ENCODE measurements at places on chromosomes 7 and 10.

DNA sequence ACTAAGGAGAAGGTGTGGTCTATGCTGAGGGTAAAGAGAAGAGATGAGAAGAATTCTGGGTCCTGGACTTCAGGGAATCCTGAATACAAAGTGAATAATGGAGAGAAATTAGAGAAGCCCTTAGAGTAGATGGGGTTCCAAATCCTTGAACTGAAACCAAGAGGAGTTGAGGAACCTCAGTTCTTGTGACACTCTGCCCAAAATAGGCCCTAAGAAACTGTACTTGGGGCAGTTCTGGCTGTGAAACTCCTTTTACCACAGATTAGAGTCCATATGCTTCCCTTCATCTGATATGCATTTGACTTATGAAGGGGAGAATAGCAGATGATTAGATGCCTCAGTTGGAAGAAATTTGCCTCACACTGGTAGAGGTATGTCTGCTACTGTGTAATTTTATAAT, 19.0 kb downstream of the TES start:
- DNase-seq, result no peak

DNA sequence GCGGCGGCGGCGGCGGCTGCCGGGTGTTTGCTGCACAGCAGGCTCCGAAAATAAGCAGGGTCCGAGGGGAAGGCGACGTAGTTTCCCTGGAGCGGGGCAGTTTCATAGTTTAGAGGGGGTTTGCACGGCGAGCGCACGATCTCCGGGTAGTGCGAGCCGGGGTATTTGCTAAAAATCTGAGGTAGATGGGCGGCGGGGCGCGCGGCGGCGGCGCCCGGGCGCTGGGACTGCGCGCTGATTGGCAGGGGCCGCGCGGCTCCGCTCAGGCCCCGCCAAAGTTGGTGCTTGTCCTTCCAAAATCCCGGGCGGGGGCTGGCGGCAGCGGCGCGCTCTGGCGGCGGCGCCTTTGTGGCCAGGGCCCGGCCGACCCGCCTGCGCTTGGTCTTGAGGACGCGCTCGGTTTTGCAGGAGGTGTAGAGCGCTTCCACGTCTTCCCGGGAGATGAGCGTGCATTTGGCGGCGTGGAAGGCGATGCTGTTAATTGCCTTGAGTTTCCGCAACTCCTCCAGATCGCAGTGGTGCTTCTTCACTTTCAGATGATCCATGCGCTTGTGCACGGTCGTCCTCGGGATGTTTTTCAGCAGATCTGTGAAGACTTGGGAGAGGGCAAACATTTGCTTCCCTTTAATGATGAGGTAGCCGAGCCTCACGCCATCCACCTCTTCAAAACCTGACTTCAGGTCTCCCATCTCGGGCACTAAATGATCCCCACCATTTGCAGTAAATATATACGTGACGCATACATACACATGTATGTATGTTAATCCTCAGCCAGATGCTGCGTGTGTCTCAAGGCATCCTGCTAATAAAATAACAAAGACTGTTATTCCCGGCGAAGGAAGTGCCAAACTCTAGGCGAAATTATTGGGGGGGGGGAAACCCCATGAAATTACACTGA, 8.1 kb downstream of the SKIDA1 start:
- DNase-seq, result peak; percentile 87

DNA sequence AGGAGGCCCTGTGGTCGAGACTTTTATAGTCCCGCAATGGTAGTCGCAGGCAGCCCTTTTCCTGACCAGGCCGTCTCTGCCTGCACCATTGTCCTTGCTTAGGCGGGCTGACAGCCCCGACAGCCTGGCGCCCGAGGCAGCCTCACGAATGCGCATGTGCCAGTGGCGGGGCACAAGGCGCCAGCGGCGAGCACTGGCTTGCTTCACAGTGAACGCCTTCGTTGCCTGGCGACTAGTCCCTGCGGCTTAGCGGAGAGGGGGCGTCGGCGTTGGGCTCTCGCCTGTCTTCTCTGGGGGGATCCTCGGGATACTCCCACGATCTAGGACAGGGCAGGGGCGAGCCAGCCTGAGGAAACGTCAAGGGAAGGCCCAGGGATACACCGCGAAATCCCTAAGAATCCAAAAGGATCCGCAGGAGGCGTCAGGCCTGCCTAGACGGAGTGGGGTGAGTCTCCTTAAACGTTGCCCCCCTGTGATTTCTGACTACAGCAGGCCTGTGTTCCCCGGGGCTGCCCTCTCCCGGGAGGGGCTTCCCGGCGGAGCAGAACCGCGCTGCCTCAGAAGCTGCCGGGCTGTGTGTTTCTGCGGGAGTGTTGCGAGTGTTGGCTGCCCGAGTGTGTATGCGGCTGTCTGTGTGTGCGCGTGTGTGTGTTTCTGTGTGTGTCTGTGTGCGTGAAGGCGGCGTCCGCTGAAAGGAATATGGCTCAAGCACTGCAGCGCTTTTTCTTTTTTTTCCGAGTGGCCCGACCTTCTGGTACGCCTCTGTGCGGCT, 20.5 kb upstream of the ZNF273 start:
- DNase-seq, result no peak

GRCh38 chr7:26858735-26859134, 5.7 kb downstream of the SKAP2 start:
- DNase-seq, result no peak

- no peak for DNase-seq
Measured at GRCh38 chr10:46528675-46529615, 27.5 kb downstream of the GPRIN2 start.

GRCh38 chr10:110972231-110973134, 53.1 kb downstream of the SHOC2 start:
- DNase-seq, result no peak

DNA sequence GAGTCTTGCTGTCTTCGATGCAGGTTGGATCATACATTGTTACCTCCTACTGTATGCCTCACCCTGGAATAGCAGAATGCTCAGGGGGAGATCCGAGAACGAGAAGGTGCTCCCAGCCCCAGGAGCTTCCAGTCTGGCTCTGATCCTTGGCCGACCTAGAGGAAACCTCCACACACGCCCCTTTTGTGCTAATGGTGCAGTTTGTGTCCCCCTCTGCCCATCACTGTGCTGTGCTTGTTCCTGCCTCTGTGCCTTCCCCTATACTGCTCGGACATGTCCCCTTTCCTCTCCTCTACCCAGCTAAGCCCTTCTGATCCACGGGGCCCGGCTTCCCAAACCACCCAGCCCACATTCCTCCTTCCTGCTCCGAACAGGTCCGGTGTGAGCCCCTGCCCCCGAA, 32.5 kb downstream of the ZNF775 start:
- DNase-seq, result no peak

DNA sequence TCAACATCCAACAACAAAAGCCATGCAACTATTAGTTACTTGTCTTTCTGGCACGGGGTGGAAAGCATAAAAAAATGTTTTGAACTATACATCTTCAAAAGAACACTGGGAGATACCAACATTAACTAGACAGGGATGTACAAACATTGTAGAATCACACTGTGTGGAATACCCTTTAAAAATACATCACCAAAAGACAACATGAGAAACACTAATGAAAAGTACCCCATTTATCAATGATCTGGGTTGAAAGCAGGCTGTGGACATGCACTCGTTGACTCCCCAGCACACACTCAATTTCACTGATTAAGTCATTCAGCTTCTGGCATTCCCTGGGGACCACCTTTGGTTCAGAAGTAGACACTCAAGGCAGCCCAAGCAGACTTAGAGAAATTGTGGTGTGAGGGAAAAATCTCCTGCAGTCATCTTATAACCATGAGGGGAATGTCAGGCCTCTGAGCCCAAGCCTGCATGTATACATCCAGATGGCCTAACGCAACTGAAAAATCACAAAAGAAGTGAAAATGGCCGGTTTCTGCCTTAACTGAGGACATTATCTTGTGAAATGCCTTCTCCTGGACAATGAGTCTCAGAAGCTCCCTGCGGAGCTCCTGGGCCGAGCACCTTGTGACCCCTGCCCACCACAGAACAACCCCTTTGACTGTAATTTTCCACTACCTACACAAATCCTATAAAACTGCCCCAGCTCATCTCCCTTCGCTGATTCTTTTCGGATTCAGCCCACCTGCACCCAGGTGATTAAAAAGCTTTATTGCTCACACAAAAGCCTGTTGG, 53.0 kb downstream of the CACUL1 start:
- no peak for DNase-seq

DNA sequence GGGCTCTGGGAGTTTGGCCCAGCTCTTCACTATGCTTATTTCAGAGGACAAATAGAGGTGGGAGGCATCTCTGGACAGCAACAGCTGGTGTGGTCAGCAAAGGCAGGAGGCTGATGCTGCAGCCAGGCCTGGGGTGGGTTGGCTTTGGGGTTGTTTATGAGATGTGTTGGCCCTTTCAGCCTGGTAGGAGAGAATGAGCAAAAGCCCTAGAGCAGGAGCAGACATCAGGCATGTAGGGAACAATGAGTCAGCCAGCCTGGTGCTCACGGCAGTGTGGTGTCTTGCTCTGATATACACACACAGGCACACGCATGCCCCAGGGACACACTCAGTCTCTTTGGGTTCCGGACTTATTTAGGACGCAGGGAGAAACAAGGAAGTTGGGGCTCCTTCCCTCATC, 157.1 kb downstream of the PRKCQ start:
- no peak for DNase-seq

- no peak for DNase-seq
Measured at GRCh38 chr10:117503244-117504205, 39.0 kb upstream of the EMX2 start.

GRCh38 chr7:1725766-1726630, 55.9 kb downstream of the ELFN1 start:
- DNase-seq, result no peak

- DNase-seq, result no peak
Measured at GRCh38 chr10:59910867-59911266, 4.5 kb upstream of the CCDC6 start.

DNA sequence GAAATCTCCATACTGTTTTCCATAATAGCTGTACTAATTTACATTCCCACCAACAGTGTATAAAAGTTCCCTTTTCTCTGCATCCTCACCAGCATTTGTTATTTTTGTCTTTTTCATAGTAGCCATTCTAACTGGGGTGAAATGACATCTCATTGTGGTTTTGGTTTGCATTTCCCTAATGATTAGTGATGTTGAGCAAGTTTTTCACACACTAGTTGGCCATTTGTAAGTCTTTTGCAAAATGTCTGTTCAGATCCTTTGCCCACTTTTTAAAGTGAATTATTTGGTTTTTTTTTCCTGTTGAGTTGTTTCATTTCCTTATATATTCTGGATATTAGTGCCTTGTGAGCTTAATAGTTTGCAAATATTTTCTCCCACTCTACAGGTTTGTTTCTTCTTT, 101.0 kb upstream of the NFE2L3 start:
- no peak for DNase-seq

- DNase-seq, result no peak
Measured at GRCh38 chr10:63477927-63478326, 12.2 kb upstream of the JMJD1C start.

DNA sequence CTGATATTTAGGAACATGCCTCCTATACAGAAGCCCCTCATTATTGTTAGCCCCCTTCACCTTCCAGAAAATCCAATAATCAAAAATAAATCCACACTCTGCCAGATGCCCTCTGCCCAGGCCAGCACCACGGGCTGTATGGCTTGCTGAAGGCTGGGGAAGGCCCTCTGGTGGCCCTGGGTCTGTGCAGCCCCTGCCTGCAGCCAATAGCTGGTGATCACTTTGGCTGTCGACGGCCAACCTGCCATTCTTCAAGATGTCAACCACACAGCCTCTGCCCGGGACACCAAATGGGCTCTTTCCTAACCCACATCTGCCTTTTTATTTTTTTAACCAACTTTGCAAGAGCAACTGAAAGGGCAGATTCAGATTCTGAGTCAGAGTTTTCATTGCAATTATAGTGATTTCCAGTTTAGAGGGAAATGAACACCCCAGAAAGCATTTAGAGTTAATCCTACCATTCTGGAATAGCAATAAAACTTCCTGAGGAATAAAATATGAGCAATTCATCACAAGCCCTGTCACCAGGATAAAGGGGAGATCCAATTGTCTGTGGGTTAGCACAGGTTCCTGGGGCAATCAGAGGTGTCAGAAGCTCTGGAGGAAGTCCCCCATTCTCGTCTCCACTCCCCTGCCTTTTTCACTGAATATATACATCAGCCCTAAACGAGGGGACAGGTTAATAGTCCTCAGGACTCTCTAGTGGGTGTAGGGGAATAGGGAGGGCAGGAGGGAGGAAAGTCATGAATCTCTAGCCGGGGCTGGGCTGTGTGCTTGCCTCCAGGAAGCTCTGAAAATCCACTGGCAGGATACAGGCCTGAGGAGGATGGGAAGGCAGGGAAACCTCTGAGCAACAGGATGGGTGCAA, 211.3 kb downstream of the GRID1 start:
- no peak for DNase-seq

DNA sequence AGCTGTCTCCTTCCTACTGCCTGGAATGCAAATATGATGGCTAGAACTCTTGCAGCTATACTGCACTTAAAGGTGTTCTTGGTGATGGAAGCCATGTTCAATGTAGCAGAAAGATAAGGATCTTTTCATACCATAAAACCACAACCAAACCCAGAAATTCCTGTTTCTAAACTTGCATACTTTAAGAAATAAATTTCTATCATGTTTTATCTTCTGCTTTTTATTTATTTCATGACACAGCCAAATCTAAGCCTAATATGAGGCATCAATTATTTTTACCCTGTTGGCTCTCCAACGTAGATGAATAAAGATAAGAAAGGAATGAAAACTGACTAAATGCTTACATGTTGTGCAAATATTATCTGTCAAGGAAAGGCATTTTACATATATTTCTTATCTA, 224.1 kb downstream of the DOCK4 start:
- DNase-seq, result no peak
